ENCODE measurements at places on chromosomes 11 and 22.

DNA sequence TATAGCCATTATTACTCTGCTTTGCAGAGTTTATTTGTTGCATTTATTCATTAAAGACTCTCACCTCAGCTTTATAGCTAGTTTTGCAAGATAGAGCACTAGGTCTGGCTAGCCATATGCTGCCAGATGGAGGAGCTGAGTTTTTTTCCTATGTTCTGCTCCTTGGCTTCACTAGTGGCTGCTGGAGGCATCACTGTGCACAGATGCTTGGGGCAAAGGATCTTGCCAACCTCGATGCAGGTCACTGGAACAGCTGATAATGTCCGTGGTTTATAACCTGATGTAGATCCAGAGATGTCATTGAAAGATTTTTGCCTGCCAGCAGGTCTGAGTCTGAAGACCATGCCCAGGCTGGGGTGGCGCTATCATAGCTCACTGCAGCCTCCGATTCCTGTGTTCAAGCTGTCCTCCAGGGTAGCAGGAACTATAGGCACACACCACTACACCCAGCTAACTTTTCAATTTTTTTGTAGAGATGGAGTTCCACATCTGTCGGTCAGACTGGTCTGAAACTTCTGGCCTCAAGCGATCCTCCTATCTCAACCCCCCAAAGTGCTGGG, 63.2 kb downstream of the PACS1 start:
- DNase-seq = no peak

GRCh38 chr11:76673176-76674142, 2.9 kb upstream of the LRRC32 start:
- no peak for DNase-seq

DNA sequence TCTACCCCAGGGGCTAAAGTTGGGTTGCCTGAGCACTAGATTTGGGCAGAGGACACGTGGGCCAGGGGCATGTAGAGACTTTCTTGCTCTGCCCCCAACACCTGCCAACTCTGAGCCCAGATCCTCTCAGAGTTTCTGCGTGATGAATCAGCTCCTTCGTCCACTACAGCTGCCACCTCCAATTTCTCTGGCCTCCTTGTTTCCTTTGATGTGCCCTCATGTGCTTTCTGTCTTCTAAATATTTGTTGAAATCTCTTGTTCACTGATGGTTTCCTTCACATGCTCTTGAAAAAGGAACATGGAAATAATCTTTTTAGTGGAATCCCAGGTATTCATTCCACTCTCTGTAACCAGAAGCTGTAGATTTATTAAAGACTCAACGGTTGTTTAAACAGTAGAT, 8.0 kb downstream of the IZUMO1R start:
- no peak for DNase-seq

- DNase-seq = no peak
Observed at GRCh38 chr11:60511393-60511792, 3.8 kb upstream of the MS4A13 start.

GRCh38 chr11:67267188-67268080, 1.2 kb downstream of the GRK2 start:
- no peak for DNase-seq

DNA sequence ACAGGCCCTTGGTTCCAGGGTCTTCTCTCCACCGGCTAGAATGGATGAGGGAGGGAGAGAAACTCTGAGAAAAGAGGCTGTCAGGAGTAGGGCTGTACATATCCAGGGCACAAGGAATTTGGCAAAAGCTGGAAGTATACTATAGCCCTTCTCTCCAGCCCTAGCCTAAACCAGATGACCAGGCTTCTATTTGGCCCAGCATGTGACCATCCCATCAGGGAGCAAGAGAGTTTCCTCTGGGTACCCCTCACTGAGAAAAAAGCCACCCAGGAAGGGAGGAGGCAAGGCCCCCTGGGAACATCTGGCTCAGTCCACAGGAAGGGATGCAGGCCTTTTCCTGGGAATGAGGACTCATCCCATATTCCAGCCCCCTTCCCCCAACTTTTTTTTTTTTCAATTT, 8.3 kb downstream of the CD44 start:
- no peak for DNase-seq

DNA sequence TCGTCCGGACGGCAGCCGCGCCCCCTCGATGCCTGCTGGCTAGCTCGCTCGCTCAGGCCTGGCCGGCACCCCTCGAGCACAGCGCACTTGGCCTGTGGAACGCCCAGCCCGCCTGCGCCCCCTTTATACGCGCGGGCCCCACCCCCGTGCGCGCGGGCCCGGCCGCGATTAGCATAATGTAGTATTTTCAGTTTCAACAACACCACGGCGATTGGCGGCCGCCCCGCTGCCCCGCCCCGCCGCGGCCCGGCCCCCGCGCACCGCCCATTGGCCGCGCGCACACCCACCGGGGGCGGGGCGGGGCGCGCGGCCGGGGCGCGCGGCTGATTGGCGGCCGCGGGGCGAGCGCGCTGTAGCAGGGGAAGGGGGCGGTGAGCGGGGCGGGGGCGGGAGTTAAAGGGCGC, at the start of gene CDKN1C:
TSS of gene CDKN1C (minus strand) at position 98 of the 404 bp plus-strand sequence. CDS start 319 bp downstream, outside the sequence.
- no peak for DNase-seq

DNA sequence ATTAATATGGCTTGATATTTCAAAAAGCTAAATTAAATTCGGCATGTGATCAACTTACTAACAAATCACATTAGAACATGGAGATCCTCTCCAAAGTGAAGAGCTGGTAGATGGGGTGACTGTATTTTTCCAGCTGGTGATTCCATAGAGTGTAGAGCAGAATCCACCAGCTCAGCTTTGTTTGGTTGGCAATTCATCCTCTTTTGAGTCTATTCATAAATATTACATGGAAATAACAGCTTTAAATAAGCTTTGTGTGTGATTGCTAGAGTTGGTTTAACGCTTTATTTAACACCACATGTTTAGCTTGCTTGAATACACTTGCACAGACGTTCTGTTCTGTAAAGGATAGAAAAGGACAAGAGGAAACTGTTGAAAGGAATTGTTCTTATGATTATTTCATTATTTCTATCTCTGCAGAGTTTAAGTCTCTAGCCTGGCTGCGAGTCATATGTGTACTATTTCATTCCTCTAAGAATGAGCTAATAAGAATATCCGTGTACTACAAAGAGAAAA, 738.3 kb upstream of the KIRREL3 start:
- DNase-seq = no peak

GRCh38 chr22:47040486-47041270, 278.2 kb downstream of the TBC1D22A start:
- DNase-seq = no peak

DNA sequence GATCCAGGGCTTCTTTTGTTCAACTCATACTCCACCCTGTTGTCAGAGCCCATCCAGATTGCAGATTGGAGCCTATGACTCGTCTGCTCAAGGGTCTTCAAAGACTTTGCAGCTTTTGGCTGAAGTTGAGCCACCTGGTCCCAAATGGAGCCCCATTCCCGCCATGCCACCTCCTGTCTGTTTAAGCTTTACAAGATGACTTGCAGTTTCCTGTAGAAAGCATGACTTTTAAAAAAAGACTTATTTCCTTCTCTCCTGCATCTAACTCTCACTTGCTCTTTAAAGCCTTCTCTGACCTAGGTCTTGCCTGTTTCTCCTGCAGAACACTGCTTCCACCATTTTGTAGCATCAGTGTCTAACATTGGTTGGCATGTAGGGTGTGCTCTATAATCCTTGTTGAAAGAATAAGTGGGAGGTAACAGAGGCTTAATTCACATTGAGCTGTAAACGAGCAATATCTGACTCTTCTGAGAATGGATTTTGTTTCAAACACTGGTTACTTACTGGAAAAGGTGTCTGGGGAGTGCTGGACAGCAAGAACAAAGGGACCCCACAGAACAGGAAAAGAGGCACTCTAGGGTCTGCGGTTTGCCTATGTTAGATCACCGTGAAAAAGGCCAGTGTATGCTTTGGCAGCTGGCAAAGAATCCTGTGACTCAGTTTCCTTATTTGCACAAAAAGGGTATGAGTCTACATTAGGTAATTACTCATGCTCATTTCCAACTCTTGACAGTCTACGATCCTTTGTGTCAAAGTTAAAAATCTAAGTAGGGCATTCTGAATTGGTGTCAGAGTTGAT, 30.3 kb downstream of the NF2 start:
- DNase-seq = no peak

- DNase-seq = no peak
Observed at GRCh38 chr11:11827272-11827671, 14.5 kb upstream of the USP47 start.

DNA sequence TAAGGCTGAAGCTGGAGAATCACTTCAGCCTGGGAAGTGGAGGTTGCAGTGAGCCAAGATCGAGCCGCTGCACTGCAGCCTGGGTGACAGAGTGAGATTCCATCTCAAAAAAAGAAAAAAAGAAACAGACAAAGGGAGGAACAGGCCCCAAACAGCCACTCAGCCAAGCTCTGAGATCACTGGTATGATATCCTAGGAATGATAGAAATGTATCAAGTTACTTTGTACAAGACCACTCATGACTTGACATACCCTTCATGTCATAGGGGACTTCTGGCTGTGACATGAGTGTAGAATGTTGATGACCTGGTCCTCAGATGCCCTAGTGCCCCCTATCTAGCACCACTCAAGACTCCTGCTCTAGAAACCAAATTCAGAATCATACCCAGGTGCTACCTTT, 216.5 kb downstream of the NAV2 start:
- no peak for DNase-seq

GRCh38 chr11:18618342-18619025, 15.7 kb downstream of the SPTY2D1 start:
- no peak for DNase-seq

- DNase-seq = peak; percentile 88
Observed at GRCh38 chr11:78030429-78031325, 7.6 kb upstream of the KCTD14 start.

GRCh38 chr22:40708177-40708576, 28.9 kb downstream of the MCHR1 start:
- no peak for DNase-seq

DNA sequence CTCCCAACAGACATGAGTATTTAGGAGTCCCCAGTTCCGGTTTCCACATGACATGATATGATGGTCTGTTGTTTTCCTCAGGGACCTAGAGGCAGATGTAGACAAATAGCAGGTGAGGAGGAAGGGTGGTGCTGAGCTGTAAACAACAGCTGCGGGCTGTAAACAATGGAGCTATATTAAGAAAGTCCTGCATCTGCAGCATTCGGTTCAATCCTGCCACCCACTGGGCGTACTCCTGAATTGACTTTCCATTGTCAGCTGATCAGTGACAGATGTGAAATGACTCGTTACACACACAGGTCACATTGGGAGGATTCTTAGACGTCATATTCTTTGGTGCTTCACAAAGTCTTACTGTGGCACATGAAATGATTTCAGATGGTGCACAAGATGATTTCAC, 26.8 kb upstream of the RAG1 start:
- DNase-seq = peak; percentile 52

DNA sequence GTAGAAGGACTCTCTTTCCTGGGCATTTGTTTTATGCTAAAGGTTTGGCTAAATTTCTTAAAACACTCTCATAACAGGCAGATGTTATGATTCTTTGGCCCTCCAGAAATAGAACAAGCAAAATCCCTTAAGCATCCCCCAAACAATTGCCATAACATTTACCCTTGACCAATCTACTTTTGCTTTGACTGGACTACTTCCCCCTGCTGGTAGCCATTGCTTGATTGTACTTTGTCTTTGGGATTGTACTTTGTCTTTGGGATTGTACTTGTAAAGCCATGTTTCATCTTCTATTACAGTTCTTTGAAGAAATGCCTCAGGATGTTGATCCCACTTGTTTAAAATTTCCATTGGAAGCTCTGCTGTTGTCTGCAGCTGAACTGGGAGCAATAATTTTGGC, 53.3 kb upstream of the GLYAT start:
- no peak for DNase-seq

DNA sequence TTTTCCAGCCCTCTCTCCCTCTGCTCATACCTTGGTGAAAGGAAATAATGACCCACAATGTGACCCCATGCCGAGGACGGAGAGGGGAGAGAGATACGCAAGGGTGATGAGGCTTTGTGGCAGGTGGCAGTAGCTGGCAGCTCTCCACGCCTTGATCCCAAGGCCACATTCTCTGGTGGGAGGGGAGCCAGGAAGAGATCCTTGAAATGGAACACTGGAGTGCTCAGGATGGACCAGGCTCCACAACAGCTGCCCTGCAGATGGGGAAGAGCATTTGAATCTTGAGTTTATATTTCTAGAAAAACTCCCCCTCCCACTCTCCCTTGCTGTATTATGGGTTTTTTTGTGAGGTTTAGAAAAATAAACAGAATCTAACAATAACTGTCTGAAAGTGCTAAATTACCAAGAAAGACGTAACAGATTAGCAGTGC, 61.6 kb upstream of the CDON start:
- no peak for DNase-seq

DNA sequence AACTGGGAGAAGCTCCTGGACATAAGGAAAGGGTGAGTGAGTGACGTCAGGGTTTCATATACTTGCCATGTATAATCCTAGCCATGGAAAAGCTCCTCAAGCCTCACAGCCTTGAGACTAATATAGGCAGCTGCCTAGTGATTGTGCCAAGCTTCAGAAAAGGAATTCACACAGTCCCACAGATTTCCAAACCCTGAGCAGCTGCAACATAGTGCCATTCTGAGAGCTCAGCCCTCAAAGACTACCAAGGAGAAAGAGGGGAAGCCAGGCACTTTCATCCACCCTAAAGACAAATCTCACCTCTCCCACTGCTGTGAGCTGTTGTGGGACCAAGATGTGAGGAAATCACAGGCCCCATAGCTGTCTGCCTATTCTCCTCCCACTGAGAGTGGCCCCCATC, 707.9 kb upstream of the ANO5 start:
- no peak for DNase-seq

- DNase-seq = no peak
Observed at GRCh38 chr11:122310766-122311165, 194.8 kb upstream of the BLID start.

- DNase-seq = no peak
Observed at GRCh38 chr11:117097014-117097388, 1.2 kb downstream of the SIK3 start.

DNA sequence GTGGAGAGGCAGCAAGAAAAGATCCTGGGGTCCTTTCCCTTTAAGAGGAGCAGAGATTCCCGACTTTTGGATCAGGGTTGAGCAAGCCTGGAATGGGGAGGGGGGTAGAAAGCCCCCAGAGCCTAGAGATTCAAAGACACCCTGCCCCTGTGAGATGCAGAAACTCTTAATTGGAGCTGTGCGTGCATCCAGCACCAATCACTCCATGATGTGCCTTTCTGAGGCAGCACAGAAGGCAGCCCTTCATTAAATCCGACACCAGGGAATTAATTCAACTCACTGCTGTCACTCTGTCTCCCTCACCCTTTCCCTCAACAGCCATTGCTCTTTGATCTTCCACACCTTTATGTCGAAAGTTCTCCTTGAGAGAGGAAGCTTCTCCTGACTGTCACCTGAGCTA, 43.0 kb downstream of the DSCAML1 start:
- no peak for DNase-seq

- no peak for DNase-seq
Observed at GRCh38 chr11:66289548-66290329, 796 bp upstream of the YIF1A start.

DNA sequence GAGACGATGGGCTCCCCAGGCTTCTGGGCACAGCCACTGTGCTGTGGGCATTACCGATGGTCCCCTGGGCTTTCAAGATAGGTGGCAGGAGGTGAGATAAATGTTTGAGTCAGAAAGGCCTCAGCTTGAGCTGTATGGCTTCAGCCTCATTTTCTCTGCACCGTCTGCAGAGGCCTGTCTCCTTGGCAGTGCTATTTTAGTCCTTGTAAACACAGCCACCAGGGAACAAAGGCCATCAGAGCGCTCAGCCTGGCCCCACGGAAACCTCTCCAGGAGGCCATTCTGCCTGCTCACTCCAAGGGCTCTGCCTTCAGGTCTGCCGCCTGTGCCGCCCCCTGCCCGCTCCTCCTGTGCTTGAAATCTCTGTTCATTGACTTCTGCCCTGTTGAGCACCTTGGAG, 1424.9 kb downstream of the TBC1D22A start:
- DNase-seq = no peak

All from NCI-H2107 (cell line).